Suppressor macrophage treated with lipopolysaccharide for 4 hours (primary cell): ENCODE measurements at places on chromosomes 6 and 20.

- DNase-seq: no peak
Measured at GRCh38 chr6:25085756-25086155, 150.0 kb upstream of the RIPOR2 start.

- no peak for DNase-seq
Measured at GRCh38 chr6:168581236-168581635, 140.3 kb downstream of the SMOC2 start.

- DNase-seq: no peak
Measured at GRCh38 chr6:53672237-53672636, 6.7 kb upstream of the KLHL31 start.

GRCh38 chr6:10478187-10479040 lies 42.7 kb upstream of the GCNT2 start:
- peak; percentile 65 for DNase-seq

DNA sequence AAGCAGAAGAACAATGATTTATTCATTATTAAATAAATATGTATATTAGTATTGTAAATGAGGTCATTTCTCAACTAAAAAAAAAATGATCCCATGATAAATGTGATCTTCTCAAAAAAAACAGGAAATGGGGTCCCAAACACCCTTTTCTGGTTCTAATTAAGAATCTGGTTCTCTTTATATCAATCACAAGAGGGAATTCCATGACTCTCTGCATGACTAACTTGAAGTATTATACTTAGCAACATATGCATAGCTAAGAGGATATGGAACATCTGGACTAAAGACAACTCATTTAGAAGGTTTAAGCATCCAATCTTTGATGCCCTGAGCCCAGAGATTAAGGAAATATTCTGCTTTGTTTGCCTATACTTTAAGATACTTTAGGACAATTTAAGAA lies 89.7 kb upstream of the EMILIN3 start:
- no peak for DNase-seq

DNA sequence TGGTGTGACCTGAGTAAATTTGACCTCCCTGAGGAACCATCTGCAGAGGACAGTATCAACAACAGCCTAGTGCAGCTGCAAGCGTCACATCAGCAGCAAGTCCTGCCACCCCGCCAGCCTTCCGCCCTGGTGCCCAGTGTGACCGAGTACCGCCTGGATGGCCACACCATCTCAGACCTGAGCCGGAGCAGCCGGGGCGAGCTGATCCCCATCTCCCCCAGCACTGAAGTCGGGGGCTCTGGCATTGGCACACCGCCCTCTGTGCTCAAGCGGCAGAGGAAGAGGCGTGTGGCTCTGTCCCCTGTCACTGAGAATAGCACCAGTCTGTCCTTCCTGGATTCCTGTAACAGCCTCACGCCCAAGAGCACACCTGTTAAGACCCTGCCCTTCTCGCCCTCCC lies 24.3 kb downstream of the GTSF1L start:
- DNase-seq: no peak

DNA sequence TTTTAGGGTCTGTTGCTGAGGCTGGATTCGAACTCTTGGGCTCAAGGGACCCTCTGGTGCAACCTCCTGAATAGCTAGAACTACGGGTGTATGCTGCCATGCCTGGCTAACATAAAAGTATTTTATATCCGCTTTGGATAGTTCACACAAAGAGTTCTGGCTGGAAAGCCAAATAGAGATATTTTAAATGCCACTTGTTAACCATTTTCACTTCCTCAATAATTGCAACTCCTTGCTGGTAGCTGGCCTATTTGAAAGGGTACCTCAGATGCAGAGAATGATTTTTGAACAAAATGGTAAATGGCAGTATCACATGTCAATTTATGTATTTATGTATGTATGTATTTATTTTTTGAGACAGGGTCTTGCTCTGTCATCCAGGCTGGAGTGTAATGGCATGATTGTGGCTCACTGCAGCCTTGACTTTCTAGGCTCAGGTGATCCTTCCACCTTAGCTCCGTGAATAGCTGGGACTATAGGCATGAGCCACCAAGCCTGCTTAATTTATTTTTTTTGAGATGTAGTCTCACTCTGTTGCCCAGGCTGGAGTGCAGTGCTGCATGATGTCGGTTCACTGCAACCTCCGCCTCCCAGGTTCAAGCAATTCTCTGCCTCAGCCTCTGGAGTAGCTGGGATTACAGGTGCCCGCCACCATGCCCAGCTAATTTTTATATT lies 12.9 kb upstream of the JARID2 start:
- DNase-seq: no peak

DNA sequence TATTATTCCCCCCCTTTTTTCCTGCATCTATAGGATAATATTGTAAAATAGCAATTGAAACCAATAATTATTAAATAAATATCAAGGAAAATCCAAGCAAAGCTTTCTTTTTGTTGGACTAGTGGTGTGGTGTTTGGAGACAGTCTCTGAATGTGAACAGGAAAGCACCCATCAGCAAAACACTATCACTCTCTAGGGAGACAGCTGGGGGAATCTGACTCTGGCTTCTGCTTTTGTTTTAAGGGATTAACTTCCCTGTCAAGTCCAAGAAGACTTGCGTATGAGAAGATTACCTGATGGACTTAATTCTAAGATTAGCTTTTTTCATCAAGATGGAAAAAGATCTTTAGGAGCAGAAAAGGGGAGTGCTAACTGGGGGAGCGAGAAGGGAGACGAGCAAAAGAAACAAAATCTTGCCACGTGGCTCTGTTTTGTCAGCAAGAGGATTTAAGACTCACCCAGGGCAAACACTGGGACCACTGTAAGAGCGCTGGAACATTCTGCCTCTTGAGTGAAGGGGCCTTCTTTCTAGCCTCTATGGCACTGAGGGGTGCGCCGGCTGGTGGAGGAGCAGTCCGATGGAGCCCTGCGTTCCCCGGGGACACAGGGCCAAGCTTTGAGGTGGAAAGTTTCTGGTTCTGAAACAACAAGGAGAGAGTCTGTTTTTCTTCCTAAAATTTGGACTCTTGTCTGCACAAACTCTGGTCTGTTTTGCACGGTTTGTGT lies 570 bp downstream of the TULP4 start:
- no peak for DNase-seq

DNA sequence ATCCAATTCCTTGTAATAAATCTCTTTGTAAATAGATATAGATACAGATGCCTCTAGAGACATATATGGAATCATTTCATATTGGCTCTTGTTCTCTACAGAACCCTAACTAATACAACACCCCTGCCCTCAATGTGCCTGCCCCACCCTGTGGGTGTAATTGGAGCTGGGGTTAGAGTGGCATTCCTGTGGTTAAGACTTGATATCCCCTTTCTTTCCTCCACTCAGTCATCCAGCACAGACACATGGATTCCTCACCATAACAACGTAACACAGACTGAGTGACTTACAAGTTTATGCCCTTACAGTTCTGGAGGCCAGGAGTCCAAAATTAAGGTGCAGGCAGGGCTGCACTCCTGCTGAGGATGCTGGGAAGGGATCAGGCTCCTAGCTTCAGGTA lies 42.8 kb downstream of the C6orf118 start:
- no peak for DNase-seq

DNA sequence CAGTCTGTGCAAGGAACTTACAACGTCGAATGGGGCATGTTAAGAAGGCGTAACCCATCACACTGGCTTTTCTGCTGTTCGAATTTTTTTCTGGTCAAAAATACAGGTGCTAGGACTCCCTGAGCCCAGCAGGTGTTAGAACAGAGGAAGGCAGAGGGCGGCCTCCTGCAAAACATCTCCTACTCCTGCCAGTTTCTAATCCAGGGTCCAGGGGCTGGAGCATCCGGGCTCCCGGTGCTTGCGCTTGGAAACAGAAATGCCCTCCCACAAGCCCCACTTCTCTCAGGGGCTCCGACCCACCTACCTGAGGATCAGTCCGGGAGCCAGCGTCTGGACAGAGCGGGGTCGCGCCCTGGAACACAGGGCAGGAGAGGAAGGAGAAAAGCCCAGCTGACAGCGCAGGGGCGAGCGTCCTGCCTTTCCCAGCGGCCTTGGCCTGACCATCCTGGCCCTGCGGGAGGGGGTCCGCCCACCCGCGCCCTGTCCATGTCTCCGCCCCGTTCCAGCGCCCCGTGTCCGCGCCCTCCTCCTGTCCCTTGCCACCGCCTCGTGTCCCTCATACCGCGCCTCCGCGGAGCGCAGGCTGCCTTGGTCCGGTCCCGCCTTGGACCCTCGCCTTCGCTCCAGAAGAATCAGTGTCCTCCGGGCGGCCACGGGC lies 14.8 kb upstream of the LPA start:
- DNase-seq: no peak

- DNase-seq: no peak
Measured at GRCh38 chr6:16998461-16998860, 103.4 kb upstream of the STMND1 start.

DNA sequence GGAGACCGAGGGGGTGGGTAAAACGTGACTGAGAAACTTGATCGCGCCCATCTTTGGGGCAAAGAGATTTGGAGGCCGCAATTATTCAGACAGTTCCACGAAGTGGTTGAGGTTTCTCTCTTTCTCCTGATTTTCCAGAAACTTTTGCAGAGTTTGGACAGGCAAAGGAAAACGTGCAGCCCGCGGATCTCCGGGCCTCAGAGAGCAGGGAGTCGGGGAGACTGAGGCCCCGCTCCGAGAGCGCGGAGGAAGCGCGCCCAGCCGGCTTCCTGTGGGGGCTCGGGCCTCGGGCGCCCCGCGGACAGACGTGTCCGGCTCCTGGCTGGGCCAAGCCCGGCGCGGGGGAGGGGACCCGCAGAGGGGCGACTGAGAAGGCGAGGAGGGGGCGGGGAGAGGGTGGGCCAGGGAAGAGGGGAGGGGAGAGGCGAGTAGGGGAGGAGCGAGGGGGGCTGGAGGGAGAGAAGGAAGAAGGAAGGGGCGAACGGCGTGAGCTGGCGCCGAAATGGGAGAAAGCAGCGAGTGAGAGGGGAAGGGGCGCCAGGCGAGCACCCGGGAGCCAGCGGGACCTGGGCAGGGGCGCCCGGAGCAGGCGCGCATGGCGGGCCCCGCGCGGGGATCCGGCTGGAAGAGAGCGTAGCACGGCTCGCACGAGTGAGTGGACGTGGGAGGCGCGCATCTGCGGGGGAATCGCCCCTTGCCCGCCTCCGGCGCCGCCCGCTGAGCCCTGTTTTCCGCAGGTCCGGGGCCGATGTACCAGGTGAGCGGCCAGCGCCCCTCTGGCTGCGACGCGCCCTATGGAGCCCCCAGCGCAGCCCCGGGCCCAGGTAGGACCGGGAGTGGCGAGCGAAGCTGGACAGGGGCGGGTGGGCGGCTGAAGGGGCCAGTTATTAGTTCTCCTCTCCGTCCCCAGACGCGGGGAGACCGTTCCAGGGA lies at the start of gene MDFI:
TSS of gene MDFI (plus strand) at position 467 of the 933 bp plus-strand sequence. CDS start at position 749, 282 bp downstream.
- no peak for DNase-seq

DNA sequence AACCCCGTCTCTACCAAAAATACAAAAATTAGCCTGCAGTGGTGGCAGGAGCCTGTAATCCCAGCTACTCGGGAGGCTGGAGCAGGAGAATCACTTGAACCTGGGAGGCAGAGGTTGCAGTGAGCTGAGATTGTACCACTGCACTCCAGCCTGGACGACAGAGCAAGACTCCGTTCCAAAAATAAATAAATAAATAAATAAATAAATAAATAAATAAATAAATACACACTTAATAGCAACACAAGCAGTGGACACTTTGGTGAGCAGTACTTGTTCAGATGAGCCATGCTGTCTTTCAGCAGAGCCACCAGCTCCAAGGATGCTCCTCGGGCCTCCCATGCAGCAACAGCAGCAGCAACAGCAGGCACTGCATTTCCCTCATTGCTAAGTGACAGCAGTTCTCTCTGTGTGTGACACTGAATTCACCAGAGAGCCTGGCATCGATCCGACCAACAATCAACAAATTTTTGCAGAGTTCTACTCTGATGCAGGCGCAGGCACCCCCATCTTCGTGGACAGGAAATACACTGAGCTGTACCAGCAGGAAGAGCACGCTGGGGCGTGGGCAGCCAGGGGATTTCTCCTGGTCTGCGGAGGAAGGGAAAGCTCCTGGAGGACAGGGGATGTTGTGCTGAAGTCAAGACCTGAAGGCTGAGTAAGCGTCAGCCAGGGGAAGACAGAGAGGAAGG lies 54.0 kb upstream of the SNX9 start:
- DNase-seq: no peak

DNA sequence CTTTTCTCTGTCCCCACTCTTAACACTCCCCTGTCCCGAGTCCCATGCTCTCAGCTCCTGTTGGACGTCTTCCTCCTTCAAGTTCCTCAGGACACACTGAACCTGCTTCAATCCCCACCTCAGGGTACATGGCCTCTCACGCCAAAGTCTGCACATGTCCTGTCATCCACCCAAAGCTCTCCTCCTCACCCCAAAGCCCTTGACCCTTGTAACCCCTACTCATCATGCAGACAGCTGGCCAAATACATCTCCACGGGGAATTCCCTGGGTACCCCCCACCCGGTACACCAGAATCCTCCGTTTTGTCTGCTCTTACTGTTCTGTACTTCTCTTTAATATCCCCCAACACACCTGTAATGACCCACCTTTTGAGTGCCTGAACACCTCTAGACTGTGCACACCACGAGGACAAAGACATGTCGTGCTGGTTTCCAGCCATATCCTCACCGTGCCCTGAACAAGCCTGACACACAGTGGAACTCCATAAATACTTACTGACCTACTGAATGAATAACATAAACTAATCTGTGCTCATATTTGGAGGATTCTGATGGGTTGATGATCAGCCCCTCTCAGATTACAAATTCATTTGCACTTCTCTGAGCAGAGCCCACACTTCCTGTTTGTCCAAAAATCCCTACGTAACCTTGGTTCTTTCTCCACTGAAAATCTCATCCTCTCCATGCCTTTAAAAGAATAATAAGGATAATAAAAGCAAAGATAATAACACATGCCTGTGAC lies 66.8 kb upstream of the EYA2 start:
- no peak for DNase-seq

DNA sequence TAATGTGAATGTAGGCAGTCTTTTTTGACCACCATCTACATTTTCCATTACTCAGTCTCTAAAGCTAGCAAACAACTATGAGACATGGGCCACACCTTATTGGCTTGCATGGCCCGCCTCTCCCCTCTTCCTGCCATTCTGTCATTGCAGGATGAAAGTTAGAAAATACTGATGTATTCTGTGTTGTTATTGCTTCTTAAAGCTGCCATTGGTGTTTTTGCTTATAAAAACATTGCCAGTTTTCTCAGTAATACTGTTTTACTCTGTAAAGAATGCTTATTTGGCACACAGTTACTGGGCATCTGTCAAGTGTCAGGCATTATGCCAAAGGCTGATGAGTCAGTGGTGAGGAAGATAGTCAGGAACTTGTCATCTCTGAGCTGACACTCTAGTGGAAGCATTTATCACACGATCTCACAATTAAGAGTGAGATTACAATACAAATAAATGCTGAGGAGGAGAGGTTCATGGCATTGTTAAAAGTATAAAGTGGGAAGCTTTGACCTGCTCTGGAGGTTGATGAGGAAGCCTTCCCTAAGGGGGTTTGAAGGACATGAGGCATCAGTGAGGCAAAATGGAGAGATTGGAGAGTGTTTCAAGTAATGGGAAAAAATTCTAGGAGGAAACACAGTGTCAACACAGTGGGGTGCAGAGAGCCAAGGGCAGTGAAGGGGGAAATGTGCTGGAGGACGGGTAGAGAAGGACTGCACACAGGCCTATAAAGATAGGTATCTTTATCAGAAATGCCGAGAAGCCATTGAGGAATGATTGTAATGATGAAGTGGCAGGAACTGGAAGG lies 14.7 kb downstream of the KLHL32 start:
- DNase-seq: peak; percentile 23
